ENCODE measurements at places on chromosomes 11 and 22.
A peak's percentile ranks its signal among the peaks of the same experiment; 100 is the strongest.

DNA sequence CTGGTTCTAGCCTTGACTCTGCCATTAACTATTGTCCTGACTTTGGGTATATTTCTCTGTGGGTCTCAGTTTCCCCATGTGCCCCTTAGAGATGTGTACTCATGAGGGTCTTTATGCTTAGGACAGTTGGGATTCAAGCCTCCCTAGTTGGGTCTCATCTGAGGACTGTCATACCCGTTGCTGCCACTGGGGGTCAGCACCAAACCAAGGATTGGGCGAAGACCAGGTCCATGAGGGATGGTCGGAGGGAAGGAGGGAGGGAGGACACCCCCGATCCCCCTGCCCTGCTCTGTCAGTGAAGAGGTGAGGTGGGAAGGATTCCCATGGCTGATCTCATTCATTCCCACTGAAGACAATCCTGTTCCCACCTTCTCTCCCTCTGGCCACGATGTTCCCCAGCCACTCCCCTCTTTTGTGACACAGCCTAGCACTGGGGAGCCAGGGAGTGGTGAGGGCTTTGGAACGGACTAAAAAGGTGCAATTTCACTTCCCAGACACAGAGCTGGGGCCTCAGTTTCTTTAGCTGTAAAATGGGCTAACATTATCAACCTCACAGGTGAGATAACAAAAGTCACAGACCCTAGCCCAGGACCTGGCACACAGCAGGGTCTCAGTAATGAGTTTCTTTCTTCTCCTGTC lies 12.4 kb upstream of the KLHL35 start:
- DNase-seq, result peak; percentile 71

- DNase-seq, result peak; percentile 82
Observed at GRCh38 chr22:21982338-21982965, at the start of gene TOP3B. Gene TOP3B (minus strand): TSS chr22:21982787. CDS start chr22:21975709, 7,078 bp downstream.

DNA sequence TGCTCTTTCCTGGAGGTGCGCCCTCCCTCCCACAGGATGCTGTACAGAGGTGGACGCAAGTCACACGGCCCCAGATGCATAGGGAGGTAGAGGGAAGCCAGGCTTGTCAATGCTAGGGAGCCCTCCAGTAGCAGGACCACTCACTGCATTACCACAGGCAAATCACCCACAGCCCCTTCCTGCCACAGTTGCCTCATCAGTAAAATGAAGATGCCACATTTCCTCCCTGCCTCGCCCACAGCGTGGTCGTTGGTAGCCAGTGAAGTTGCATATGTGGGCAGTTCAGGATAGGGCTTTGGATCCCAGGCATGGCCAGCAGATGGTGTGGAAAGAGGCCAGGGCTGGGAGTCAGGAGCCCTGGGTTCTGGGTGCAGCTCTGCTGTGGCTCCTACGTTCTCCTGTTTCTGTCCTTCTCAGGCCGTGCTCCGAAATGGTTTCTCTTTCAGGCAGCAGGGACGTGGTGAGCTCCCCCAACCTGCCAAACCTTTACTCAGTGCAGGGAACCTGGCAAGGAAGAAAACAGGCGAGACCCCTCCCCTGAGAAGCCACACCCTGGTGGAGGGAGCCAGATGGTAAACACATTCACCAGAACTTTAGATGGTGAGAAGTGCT lies 22.6 kb downstream of the DAGLA start:
- no peak for DNase-seq

DNA sequence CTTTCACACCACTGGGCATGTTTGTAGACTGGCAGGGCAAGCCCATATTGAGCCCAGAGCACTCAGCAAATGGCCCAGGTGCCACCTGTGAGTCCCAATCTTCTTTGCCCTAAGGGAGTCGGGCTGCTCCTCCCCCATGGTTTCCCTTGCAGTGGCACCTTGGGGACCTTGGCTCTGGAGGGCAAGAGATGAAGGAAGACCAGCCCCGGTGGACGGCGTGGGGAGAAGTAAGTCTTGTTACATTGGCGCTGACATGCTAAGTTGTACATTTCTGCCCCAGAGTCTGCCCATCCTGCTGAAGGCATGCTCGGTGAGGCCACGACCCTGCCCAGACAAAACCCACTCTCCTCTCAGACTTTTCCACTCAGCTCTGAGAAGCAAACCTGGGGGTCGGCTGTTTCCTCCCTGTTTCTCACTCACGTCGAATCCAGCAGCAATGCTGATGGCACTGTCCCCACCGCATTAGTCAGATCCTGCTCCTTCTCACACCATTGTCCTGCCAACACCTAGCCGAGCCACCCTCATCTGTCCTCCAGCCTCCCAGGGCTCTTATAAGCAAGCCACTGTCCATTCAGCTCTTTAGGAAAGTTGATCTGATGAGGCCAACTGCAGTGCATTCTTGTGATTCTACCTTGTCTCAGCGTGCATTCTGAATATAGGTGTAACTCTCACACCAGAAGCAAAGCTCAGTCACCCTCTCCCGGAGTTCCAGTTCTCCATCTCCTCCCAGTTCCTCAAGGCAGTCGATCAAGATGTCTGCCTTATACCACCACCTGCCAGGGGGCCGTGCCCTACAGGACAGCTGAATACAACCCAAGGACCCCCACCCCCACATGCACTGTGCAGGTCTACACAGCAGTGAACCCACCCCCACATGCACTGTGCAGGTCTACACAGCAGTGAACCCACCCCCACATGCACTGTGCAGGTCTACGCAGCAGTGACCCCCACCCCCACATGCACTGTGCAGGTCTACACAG lies 827.1 kb downstream of the TBC1D22A start:
- no peak for DNase-seq

DNA sequence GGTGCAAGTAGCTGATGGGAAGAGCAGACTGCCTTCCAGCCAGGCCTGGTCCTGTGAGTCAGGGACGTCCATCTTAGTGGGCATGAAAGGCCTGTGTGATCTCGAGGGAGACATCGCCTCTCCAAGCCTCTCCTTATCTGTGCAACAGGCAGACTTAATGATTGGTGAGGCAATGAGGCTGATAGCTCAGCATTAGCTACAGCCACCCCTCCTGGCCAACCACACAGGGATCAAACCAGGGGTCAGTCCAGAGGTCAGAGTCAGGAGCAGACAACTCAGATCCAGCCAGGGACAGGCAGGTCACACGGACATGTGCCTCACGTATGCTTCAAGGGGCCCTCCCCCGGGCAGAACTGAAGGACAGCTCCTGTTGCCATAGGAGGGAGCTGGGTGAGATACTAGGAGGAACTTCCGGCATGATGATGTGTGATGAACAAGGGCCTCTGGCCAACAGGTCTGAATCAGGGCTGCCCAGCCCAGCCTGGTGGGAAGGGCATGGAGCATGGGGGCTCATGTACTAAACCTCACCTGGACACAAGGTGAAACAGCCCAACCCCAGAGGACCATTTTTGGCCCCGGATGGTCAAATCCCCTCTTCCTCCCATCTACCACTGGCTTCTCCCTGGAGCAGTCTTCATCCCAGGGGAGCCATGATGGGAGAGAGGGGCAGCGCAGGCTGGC lies 2.8 kb upstream of the APOC3 start:
- DNase-seq, result no peak

DNA sequence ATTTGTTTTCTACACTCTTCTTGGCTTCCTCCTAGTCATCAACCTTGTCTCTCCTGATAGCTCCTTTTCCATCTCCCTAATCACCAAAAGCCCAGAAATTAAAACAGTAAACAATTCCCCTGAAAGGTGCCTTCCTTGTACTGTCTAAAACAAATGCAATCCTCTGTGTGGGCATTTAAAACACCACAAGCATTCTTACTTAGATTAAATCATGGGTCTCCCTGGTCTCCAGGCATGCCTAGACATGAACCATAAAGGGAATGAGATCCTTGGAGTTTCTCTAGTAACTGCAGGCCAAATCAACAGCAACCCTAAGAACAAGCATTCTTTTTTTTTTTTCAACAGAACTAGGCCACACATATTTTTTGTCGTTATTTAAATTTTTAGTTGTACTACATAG lies 1.9 kb downstream of the BTG4 start:
- no peak for DNase-seq

- DNase-seq, result no peak
Observed at GRCh38 chr22:26636296-26636695, 14.5 kb downstream of the CRYBA4 start.

DNA sequence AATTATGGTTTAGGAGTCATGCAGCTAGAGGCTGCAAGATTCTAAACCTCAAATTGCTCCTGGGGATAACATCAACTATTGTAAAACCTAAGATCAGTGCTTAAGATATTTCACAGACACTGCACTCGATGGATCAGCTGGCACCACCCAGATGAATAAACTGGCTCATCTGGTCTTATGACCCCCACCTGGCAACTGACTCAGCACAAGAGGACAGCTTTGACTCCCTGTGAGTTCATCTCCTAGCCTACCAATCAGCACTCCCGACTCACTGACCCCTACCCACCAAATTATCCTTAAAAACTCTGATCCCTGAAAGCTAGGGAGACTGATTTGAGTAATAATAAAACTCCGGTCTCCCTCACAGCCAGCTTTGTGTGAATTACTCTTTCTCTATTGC lies 782 bp upstream of the TTC12 start:
- DNase-seq, result no peak

GRCh38 chr22:43476751-43477725 lies 65.2 kb downstream of the MPPED1 start:
- DNase-seq, result no peak

DNA sequence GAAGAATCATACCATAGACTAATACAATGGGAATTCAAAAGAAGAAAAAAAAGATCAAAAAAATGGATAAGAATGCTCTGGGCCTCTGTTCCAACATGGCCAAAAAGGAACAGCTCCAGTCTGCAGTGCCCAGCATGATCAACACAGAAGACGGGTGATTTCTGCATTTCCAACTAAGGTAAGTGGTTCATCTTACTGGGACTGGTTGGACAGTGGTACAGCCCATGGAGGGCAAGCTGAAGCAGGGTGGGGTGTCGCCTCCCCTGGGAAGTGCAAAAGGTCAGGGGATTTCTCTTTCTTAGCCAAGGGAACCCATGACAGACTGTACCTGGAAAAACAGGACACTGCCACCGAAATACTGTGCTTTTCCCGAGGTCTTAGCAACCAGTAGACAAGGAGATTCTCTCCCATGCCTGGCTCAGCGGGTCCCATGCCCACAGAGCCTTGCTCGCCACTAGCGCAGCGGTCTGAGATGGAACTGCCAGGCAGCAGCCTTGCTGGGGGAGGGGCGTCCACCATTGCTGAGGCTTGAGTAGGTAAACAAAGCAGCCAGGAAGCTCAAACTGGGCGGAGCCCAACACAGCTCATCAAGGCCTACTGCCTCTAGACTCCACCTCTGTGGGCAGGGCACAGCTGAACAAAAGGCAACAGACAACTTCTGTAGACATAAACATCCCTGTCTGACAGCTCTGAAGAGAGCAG lies 428.4 kb downstream of the MN1 start:
- DNase-seq, result no peak

DNA sequence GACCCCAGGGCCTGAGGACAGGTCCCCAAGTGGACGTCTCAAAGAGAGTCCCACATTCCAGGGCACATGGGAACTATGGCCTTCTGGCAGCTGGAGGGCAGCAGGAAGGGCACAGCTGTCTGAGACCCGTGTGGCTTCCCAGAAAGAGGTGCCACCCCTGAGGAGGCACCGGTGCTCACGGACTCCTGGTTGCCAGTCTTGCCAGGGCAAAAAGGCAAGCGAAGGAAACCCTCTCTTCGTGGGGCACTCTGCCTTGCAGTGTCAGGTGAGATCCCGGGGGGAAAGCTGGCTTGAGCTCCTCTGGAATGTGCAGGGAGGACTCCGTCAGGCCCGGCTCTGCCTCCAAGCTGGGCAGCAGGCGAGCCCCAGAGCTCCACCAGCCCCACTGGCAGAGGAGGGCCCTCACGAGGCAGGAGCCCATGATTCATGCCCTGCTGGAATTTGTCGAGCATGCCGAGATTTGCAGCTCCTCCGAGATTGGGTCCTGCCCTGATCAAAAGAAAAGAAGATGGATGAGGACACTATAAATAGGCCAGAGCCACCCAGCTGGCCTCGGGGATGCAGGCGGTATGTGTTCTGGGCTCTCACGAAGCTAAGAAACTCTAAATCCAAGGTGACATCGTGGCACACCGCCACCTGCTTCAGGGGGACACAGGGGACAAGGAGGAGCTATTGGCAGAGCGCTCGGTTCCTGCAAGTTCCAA lies 9.9 kb upstream of the CELSR1 start:
- DNase-seq, result no peak

GRCh38 chr22:41619979-41620588 lies 759 bp downstream of the DESI1 start:
- peak; percentile 51 for DNase-seq

DNA sequence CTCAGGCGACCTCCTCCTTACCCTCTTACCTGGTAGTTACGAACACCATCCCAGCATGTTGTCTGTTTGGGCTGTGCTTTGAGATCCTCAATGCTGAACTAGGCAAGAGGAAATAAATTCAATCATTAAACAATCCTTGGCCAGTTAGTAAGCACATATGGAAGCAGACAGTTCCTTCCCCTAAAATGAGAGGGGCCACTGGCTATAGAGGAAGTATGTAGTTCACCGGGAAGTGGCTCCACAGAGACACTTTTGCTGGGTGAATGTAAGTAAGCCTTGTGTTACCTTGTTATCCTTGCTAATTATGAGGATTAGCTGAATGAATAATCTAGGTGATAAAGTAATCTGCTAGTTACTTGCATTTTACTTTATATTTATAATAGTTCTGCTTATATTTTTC lies 2.9 kb downstream of the THYN1 start:
- DNase-seq, result no peak

- no peak for DNase-seq
Observed at GRCh38 chr22:29325785-29326315, 10.4 kb upstream of the RASL10A start.

GRCh38 chr11:6320411-6321155 lies at the start of gene CAVIN3:
Gene CAVIN3 (minus strand): TSS chr11:6320501. CDS start chr11:6320476, 25 bp downstream.
- DNase-seq, result no peak

DNA sequence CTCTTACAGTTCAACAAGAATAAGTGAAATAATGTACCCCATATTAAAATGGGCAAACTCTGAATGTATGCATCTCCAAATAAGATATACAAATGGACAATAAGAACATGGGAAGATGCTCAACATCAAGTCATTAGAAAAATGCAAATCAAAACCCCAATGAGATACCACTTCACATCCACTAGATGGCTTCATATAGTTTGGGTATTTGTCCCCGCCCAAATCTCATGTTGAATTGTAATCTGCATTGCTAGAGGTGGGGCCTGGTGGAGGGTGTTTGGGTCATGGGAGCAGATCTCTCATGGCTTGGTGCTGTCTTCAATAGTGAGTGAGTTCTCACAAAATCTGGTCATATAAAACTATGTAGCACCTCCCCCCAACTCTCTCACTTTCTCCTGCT lies 5.7 kb downstream of the MPZL2 start:
- no peak for DNase-seq

DNA sequence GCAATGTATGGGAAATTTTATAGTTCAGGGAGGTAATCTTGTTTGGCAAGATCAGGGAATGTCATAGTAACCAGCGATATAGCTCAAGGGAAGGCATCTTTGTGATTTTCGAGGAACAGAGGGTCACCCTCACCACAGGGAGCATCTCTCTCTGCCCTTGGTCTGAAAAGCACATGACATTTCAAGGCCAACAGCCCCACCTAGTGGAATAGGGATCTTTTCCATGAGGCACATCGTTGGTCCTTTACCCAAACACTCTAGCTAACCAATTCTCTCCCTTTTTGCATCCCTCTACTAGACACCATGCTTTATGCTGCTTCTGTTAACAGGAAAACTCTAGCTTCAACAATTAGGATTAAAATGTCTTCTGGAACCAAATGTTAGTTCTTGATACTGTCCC lies 179.0 kb downstream of the GRM5 start:
- DNase-seq, result peak; percentile 48

Measured in CD4-positive, alpha-beta T cell treated with Interleukin-21 for 1 hour (primary cell).